ENCODE measurements at places on chromosomes 12 and 14. TPM values are rescaled to one million over a fixed set of nuclear protein-coding genes. Genes with fewer than 3 reads are reported as not detected.

Gene RD3L
- total RNA-seq, result not detected

Gene PTGDR
- total RNA-seq, result not detected

Gene SYNDIG1L
- not detected for total RNA-seq

- H3K27ac ChIP-seq, result no peak overlapping the region
- no peaks in the 10 kb centered on the region for H3K4me1 ChIP-seq
- H3K36me3 ChIP-seq, result no peaks in the 10 kb centered on the region
- no peak overlapping the region for H3K4me3 ChIP-seq
- no peaks in the 10 kb centered on the region for H3K27me3 ChIP-seq
- no peak for DNase-seq
These were observed 23.3 kb downstream of the PDZRN4 start for GRCh38 chr12:41211448-41211847.

DNA sequence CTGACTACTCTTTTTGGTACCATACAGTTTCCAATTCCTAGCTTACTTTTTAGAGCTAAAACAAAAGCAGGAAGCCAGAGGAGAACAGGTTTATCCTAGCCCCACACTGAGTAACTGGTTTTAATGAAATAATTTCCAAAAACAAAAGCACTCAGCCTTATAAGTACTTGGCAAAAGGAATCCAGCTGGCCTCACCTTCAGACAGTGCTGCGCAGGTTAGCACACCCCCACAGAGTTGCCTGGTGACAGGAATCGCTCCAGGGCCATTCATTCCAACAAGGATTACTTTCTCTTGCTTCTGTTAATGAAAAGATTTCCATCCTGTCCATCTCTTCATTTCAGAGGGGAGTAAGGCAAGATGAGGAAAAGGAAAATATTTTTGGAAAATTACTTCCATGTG is 84.6 kb downstream of the SCFD1 start:
- H3K27ac ChIP-seq, result no peak overlapping the region
- H3K4me3 ChIP-seq, result no peak overlapping the region
- H3K4me1 ChIP-seq, result peaks cover 21% of the 10 kb centered on the region
- no peak for DNase-seq
- peaks cover 21% of the 10 kb centered on the region for H3K36me3 ChIP-seq

All from HFFc6 (cell line).